ENCODE measurements at places on chromosomes 3 and 15. TPM values are rescaled to one million over a fixed set of nuclear protein-coding genes. Genes with fewer than 3 reads are reported as not detected.
A peak's percentile ranks its signal among the peaks of the same experiment; 100 is the strongest.

DNA sequence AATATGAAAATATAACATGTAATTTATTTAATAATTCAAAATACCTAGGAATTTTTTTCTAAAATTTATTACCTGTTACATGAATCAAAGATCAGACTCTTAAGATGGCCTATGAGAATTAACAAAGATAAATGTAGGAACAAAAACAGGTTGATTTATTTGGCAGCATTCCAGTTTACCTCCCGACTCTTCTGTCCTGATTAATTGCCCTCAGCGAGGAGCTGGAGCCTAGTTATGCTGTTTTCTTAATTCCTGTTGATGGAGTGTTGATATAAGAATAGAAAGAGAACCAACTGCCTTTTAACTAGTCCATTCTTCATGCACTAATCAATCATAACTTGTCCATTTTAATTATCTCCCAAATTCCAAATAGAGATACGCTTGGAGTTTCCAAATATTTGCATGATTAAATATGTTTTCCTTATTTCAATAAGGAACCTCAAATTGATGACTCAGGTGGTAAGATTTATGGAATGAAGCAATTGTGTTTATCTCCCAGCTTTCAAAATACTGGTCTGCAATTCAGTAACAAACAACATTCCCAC lies 10.6 kb upstream of the CPB1 start:
- H3K4me1 ChIP-seq, result no peaks in the 10 kb centered on the region
- no peak overlapping the region for H3K4me3 ChIP-seq
- no peak for DNase-seq
- no peak overlapping the region for H3K27ac ChIP-seq
- no peaks in the 10 kb centered on the region for H3K36me3 ChIP-seq

DNA sequence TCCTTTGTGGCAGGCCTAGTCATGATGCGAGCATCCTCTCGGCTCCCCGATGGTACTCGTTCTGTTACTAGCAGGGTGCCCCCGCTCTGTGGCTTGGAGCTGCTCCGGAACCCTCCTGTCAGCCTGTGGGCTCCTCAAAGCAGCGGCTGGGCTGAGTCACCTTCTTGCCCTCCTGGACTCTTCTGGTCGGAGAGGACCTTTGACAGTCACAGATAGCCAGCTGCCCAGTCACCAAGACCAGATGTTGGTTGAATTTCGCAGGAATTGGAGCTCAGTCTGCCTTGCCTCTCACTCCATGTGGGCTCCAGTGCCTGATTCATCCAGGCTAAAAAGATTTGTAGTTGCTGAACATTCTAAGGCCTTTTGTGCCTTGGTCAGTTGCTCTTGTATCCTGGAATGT lies 94.5 kb downstream of the CHCHD6 start:
- no peaks in the 10 kb centered on the region for H3K4me1 ChIP-seq
- no peaks in the 10 kb centered on the region for H3K36me3 ChIP-seq
- DNase-seq, result no peak
- H3K4me3 ChIP-seq, result no peak overlapping the region

DNA sequence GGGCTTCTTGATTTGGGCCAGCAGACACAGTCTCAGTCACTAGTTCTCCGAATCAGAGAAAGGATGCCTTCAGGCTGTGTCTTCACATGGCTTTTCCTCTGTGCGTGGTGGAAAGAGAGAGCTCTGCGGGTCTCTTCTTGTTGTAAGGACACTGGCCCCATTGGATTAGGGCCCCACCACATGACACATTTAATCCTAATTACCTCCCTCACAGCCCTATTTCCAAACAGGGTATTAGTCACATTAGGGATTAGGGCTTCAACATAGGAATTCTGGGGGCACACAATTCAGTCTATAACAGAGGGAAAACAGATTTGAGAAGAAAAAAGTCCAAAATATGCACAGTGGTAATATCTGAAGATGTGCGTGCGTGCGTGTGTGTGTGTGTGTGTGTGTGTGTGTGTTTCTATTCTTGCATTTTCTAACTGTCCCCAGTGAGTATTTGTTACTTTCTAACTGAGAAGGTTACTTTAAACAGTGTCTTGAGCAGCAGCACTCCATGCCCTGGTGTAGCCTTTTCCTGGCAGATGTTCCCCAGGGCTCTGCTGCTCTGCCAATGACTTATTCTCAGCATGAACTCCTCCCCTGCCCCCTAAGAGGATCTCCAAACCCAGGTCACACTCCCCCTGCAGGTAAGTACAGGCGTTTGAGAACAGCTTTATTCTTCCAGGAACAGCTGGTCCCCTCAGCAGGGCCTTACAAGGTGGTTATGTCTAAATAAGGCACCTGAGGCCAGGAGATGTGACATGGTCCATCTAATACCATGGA lies 72.9 kb downstream of the RPL39L start:
- peaks cover 6% of the 10 kb centered on the region for H3K4me1 ChIP-seq
- peaks cover 4% of the 10 kb centered on the region for H3K36me3 ChIP-seq
- no peak overlapping the region for H3K4me3 ChIP-seq
- no peaks in the 10 kb centered on the region for H3K27me3 ChIP-seq
- DNase-seq, result peak; percentile 56
- no peak overlapping the region for H3K27ac ChIP-seq

- DNase-seq, result no peak
- H3K4me3 ChIP-seq, result no peak overlapping the region
- no peaks in the 10 kb centered on the region for H3K27me3 ChIP-seq
- no peaks in the 10 kb centered on the region for H3K36me3 ChIP-seq
- H3K4me1 ChIP-seq, result no peaks in the 10 kb centered on the region
Measured at GRCh38 chr3:126850370-126851085, 132.4 kb upstream of the PLXNA1 start.

GRCh38 chr3:3664935-3665334 lies 134.3 kb upstream of the LRRN1 start:
- no peak for DNase-seq
- no peaks in the 10 kb centered on the region for H3K27me3 ChIP-seq
- H3K4me1 ChIP-seq, result no peaks in the 10 kb centered on the region
- H3K36me3 ChIP-seq, result no peaks in the 10 kb centered on the region

GRCh38 chr15:52557274-52557641 lies 11.6 kb downstream of the ARPP19 start:
- no peaks in the 10 kb centered on the region for H3K27me3 ChIP-seq
- no peak overlapping the region for H3K27ac ChIP-seq
- no peaks in the 10 kb centered on the region for H3K4me1 ChIP-seq

The TRIM42 gene
- polyA plus RNA-seq, result 0.05 TPM

- peaks cover 72% of the 10 kb centered on the region for H3K27me3 ChIP-seq
- no peak overlapping the region for H3K27ac ChIP-seq
- no peak overlapping the region for H3K4me3 ChIP-seq
- peaks cover 42% of the 10 kb centered on the region for H3K4me1 ChIP-seq
- H3K36me3 ChIP-seq, result no peaks in the 10 kb centered on the region
Measured at GRCh38 chr3:194300382-194300758, 50.8 kb downstream of the CPN2 start.

- H3K4me1 ChIP-seq, result peaks cover 26% of the 10 kb centered on the region
- no peaks in the 10 kb centered on the region for H3K27me3 ChIP-seq
- no peak overlapping the region for H3K4me3 ChIP-seq
- DNase-seq, result peak; percentile 56
- peak overlapping the region; percentile 76 for H3K27ac ChIP-seq
Measured at GRCh38 chr3:18369551-18370185, 55.5 kb downstream of the SATB1 start.

The CAPN7 gene
- 31.4 TPM for polyA plus RNA-seq

- no peak overlapping the region for H3K27ac ChIP-seq
- no peak for DNase-seq
- H3K4me3 ChIP-seq, result no peak overlapping the region
- H3K27me3 ChIP-seq, result no peaks in the 10 kb centered on the region
Measured at GRCh38 chr3:129057249-129057648, 3.3 kb upstream of the GP9 start.

GRCh38 chr3:111593666-111594065 lies 1.5 kb downstream of the ZBED2 start:
- no peaks in the 10 kb centered on the region for H3K4me1 ChIP-seq
- H3K4me3 ChIP-seq, result peak overlapping the region; percentile 33
- peaks cover 37% of the 10 kb centered on the region for H3K36me3 ChIP-seq
- H3K27me3 ChIP-seq, result no peaks in the 10 kb centered on the region

The MBD4 gene
- 28.8 TPM for polyA plus RNA-seq

- DNase-seq, result no peak
- H3K4me3 ChIP-seq, result no peak overlapping the region
- no peaks in the 10 kb centered on the region for H3K27me3 ChIP-seq
- no peaks in the 10 kb centered on the region for H3K36me3 ChIP-seq
Measured at GRCh38 chr3:177973241-177973840, 562.9 kb upstream of the KCNMB2 start.

GRCh38 chr3:58115175-58115574 lies 95.6 kb downstream of the DNASE1L3 start:
- H3K27me3 ChIP-seq, result no peaks in the 10 kb centered on the region
- H3K4me3 ChIP-seq, result no peak overlapping the region
- peak overlapping the region; percentile 53 for H3K27ac ChIP-seq
- H3K36me3 ChIP-seq, result peaks cover 81% of the 10 kb centered on the region
- DNase-seq, result no peak
- peaks cover 15% of the 10 kb centered on the region for H3K4me1 ChIP-seq

GRCh38 chr3:46655271-46655670 lies 38.2 kb downstream of the ALS2CL start:
- H3K4me1 ChIP-seq, result no peaks in the 10 kb centered on the region
- H3K4me3 ChIP-seq, result no peak overlapping the region
- H3K36me3 ChIP-seq, result no peaks in the 10 kb centered on the region
- no peak for DNase-seq
- H3K27me3 ChIP-seq, result no peaks in the 10 kb centered on the region

GRCh38 chr15:56667517-56667916 lies 65.8 kb downstream of the ZNF280D start:
- no peak overlapping the region for H3K27ac ChIP-seq
- H3K36me3 ChIP-seq, result peaks cover 74% of the 10 kb centered on the region
- no peak for DNase-seq
